ENCODE measurements at places on chromosomes 13 and 19.

GRCh38 chr19:40149501-40149900 lies 41.7 kb upstream of the MAP3K10 start:
- no peak for DNase-seq

- no peak for DNase-seq
These were observed 113.1 kb downstream of the ABCC4 start for GRCh38 chr13:95188128-95188527.

- no peak for DNase-seq
These were observed 1200.6 kb downstream of the UQCRFS1 start for GRCh38 chr19:28012361-28012760.

DNA sequence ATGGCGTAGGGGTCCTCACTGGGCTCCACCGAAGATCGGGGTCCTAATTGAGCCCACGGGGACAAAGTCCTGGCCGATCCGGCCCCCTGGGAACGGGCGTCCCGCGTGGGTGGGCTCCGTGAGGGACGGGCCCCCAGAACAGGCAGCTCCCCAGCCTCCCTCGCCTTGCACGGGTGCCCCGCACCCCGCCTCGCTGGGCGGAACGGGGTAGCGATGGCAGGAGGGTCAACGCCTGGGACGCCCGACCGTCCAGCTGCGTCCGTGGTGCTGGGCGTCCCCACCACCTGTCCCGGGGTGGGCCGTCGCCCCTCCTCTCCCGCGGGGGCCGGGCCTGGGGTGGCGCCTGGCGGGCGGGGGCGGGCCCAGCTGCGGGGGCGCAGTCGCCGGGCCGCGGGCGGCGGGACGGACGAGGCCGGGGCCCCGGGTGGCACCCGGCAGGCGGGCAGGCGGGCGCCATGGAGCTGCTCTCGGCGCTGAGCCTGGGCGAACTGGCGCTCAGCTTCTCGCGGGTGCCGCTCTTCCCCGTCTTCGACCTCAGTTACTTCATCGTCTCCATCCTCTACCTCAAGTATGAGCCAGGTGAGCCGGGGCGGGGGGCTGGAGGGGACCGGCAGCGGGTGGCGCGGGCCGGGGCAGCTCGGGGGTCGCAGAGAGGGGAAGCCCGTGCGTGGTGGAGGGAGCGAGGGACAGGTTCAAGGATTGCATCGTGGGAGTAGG lies at the start of gene TMEM38A:
TMEM38A (plus strand) TSS at position 377 of the 717 bp plus-strand sequence; CDS start at position 456, 79 bp downstream.
- DNase-seq = no peak

DNA sequence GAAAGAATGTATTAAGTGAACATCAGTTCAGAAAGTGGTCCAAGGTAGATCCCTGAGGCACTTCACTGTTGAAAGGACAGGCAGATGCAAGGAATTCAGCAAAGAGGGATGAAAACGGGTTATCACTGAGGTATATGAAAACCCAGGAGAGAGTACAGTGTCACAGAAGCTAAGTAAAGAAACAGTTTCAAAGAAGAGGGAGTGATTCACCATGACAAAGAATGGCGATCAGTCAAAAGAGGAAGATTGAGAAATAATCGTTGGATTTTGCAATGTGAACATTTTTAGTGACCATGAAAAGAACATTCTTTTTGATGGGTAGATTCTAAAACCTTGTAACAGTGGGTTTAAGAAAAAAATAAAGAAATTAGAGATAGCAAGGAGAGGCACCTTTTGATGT lies 99.3 kb downstream of the EPSTI1 start:
- no peak for DNase-seq
